NCI-H82 (cell line): ENCODE measurements at places on chromosomes 2 and 18.
A peak's percentile ranks its signal among the peaks of the same experiment; 100 is the strongest.

GRCh38 chr2:96698221-96698861 lies 41.5 kb downstream of the LMAN2L start:
- no peak for DNase-seq

DNA sequence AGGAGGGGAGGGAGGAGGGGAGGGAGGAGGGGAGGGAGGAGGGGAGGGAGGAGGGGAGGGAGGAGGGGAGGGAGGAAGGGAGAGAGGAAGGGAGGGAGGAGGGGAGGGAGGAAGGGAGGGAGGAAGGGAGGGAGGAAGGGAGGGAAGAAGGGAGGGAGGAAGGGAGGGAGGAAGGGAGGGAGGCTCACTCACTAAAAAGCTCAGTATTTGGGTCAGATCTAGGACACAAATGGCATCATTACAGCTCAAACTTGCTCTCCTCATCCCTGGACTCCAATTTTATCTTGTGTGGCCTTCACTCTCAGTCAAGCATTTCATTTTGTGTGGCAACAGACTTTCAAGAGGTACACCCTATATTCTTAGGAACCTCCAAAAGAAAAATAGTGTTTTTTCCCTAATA lies 435.4 kb downstream of the IRS1 start:
- DNase-seq = no peak

- no peak for DNase-seq
Observed at GRCh38 chr2:149656996-149657395, 69.4 kb upstream of the MMADHC start.

GRCh38 chr2:126029316-126029715 lies 626.6 kb upstream of the GYPC start:
- DNase-seq = peak; percentile 20

DNA sequence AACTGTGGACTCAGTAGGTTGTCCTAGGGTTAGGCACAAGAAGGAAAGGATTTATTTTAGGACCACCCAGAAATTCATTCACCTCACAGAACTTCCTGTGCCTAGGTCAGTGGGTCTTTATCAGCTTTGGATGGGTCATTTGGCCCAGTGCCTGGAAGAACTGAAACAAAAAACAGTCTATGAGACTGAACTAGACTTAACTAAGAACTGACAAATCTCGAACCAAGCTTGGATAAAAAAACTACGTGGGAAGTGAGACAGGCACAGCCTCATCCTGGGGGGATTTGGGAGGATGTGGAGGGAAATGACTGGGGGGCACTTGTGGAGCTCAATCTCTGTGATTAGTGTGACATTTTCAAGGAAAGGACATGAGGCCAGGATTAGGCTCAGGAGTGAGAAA lies 2.3 kb upstream of the OST4 start:
- DNase-seq = no peak

GRCh38 chr2:62338111-62338510 lies 142.2 kb downstream of the B3GNT2 start:
- DNase-seq = peak; percentile 17

DNA sequence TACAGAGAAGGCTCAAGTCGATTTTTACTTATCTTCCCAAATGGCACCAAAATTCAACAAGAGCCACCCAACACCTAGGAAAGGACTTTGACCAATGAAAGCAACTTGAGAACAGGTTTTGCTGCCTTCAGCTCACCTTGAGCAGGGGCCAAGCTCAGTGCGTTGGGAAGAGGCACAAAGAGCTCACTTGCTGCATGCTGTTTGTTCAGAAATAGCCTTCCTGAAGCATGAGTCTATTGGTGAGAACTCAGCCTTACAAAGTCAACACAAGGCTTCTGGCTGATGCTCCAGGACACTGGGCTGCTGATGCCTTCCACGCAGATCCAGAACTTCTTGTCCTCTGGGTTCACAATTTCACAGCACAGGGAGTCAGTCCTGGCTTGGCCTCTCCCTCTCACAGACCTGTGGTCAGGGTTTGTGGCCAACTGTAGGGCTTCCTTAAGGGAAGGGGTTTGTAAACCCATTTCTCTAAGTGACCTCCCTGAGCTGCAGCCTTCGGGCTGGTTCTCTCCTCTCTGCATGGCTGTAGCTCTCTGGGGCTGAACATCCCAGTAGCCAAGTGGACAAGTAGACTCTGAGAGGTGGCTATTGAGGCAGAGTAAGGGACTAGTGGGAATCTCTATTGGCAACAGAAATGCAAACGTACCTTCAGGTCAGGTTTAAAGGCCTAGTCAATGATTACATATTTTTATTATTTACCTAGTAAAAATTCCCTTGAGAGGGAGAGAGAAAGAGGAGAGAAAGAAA lies 124.7 kb upstream of the GATA6 start:
- no peak for DNase-seq

DNA sequence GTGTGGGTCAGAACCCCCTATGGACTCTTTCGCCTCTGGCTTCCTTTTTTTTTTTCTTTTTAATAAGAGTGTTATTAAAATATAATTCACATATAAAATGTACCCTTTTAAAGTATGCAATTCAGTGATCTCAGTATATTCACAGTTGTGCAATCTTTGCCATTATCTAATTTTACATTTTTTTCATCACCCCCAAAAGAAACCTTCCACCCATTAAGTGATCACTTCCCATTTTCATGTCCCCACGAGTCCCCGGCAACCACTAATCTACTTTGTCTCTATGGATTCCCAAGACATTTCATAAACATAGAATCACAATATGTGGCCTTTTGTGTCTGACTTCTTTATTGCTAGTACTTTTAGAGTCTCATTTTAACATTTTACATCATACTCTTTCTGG lies 38.7 kb upstream of the ANXA4 start:
- no peak for DNase-seq

DNA sequence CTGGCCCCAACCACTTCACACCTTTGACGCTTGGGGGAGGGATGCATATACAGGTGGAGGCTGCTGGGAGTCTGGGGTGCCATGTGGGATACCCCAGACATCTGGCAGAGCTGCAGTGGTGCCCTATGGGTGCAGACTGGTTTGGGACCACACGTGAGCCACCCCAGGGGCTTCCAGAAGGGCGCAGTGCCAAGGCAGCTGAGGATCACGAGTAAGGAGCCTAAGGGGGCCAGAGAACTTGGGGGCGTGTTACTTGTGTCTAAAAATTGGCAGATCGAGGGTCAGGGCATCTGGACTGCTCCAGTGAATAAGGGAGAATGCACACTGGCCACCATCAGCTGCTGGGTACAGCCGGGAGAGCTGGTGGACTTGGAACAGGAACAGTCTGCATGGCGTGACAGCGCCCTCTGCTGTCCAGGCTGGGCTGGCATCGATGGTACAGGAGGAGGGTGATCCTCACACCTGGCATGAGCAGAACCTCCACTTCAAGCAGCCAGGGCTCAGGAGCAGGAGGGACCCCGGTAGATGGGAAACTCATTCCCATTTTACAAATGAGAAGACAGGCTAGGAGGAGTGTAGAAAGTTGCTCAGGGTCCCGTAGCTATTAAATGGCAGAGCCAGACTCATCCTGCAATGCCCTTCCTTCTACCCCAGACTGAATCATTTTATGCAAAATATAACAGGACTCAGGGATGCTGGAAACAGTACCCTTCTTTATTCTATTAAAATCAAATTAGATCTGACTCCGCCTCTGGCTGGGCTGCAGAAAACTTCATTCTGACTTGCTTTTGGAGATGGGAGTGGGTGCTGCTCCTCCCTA lies 60.4 kb downstream of the ATOH8 start:
- DNase-seq = peak; percentile 92

GRCh38 chr2:26552641-26553374 lies 74.9 kb upstream of the OTOF start:
- DNase-seq = no peak

GRCh38 chr2:46449700-46450099 lies 29.7 kb upstream of the TMEM247 start:
- no peak for DNase-seq

- DNase-seq = peak; percentile 24
Observed at GRCh38 chr18:13054336-13054735, 63.2 kb downstream of the CEP192 start.

DNA sequence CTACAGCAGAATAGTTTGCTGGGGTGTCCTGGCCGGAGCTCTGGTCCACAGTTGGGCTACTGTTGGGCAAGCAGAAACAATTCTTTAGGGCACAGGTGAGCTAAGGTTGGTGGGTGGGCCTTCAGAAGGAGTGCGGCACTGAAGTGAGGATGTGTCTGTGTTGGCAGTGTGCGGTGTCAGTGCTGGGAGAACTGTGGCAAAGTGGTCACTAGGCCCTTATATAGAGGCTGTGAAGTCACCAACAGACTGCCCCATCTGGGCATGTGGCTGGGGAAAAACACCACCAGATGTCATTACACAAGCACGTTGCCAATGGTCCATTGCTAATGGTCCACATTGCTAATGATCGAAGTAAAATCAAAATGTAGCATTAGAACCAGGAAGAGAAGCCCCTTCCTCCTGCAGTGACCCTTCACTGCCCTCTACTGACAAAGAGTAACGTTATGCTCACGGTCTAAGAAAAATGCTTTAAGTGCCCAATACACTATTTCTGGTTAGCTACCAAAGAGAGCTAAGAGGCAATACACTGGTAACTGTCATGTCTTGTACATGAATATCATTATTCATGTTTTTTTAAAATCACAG lies 21.3 kb downstream of the SCN1A start:
- peak; percentile 78 for DNase-seq
